ENCODE measurements at places on chromosomes 5 and 9.
A peak's percentile ranks its signal among the peaks of the same experiment; 100 is the strongest.

DNA sequence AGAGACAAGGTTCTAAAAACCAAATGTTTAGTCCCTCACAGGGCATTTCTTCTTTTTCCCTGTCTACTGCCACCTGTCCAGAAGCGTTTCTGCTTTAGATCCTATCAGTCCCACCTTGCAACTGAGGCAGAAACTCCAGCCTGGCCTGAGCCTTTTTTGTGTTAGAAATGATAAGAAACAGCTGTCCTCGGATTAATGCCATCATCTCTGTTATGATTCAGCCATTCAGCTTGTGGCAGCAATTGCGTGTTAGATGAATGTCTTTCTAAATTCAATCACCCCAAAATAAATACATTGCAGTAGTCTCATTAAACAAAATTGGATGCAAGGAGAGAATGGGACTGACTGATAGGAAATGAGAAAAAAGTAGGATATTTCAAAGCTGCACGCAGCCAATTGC, 28.3 kb upstream of the FRMPD1 start:
- DNase-seq = no peak

- no peak for DNase-seq
These were observed 68.5 kb downstream of the ANGPTL2 start for GRCh38 chr9:127053960-127054359.

- DNase-seq = no peak
These were observed 142.4 kb downstream of the ST8SIA4 start for GRCh38 chr5:100760688-100761087.

- peak; percentile 5 for DNase-seq
These were observed 17.5 kb upstream of the NREP start for GRCh38 chr5:111774525-111774924.

DNA sequence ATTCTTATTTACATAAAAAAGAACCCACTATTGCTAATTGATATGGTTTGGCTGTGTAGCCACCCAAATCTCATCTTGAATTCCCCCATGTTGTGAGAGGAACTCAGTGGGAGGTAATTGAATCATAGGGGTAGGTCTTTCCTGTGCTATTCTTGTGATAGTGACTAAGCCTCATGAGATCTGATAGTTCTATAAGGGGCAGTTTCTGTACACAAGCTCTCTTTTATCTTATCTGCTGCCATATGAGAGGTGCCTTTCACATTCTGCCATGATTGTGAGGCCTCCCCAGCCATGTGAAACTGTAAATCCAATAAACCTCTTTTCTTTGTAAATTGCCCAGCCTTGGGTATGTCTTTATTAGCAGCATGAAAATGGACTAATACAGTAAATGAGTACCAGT, 58.2 kb upstream of the PRR16 start:
- DNase-seq = no peak

DNA sequence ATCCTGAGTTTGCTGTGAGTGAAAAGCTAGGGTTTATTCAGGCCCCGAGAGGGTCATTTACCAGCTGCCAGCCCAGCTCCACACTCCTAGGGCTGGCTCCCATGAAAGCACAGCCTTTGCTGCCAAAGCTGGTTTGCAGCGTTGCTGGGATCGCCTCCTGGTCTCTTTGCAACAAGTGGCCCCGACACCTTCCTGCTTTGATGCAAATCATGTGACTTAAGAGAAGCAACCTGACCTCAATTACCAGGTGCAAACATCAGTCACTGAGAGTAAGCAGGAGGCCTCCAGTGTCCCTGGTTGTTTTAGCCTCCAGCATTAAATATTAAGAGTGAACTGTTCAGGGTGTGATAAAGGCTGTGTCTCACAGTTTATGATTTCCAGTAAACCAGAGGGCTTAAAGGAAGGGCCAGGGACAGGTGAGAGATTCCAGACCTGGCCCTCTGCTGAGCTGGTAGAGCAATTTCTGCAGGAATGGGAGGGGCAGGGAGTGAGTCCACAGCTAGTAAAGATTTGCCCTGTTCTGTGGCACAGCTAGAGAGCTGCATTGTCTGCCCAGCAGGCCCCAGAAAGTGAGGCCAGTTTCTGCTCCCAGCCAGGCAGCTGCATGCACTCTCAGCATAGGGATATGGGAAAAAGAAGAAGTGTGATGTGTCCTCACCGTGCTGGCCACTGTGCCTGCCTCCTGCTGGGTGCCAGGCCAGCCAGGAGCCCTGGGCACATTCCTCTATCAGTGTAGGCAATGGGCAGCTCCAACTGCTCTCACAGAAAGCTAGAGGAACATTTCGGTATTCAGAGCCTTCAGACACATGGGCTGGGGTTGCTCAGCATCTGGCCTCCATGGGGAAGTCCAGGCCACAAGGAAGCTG, 58.0 kb downstream of the SLC22A5 start:
- DNase-seq = no peak

- no peak for DNase-seq
These were observed 303.9 kb upstream of the DAP start for GRCh38 chr5:11064763-11065450.

DNA sequence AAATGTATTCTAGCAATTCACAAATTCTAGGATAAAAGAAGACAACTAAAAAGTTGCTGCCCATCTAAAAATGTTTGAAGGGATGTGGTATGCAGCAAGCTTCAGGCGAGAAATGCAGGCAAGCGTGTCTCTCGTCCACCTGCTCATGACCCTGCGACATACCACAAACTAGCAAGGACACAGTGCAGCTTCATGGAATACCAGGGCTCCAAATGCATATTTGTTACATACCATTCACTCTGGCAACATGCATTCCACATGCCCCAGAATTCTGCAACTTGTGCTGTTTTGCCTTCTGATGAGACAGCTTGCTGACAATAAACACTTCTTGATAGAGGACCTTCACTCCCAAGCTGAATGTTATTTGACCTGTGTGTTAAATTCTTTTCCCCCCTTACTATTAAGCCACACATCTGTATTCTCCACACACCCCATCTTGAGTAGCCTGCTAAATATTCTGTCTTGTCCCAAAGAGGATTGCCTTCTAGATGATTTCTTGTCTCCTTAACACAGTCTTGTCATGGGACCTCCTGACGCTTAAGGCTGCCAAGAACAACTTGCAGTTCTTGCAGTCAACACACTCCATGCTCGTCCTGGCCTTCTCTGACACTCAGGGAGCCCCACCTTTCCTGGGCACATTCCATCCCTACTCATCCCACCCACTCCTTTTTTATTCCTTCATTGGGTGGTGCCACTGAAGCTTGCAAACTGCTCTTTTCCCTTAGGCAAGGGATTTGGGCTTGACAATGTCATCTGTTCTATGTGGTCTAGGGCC, 340.5 kb downstream of the PIK3R1 start:
- peak; percentile 10 for DNase-seq

DNA sequence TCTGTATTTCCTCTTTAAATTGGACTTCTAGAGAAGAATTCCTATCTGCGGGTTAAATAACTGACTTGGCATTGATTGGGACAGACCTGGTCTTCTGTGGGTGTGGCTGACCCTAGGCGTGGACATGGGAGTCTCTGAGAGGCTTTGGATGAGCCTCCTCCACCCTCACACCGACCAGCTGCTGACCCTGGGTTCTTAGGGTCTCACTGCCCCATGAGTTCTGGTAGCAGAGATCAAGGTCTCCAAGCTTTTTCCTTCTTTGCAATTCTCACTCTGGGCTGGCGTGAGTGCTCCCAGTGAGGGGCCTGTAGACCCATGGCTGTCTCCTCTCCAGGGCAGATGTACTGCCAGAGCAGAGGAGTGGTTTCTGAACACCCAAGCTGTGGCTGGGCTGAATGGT, 41.6 kb upstream of the PITX1 start:
- DNase-seq = no peak

- DNase-seq = no peak
These were observed 27.8 kb upstream of the CEP120 start for GRCh38 chr5:123451047-123451446.

Data from nephron progenitor cell (in vitro differentiated cells).